ENCODE measurements at places on chromosomes 2 and 18. TPM values are rescaled to one million over a fixed set of nuclear protein-coding genes. Genes with fewer than 3 reads are reported as not detected.

DNA sequence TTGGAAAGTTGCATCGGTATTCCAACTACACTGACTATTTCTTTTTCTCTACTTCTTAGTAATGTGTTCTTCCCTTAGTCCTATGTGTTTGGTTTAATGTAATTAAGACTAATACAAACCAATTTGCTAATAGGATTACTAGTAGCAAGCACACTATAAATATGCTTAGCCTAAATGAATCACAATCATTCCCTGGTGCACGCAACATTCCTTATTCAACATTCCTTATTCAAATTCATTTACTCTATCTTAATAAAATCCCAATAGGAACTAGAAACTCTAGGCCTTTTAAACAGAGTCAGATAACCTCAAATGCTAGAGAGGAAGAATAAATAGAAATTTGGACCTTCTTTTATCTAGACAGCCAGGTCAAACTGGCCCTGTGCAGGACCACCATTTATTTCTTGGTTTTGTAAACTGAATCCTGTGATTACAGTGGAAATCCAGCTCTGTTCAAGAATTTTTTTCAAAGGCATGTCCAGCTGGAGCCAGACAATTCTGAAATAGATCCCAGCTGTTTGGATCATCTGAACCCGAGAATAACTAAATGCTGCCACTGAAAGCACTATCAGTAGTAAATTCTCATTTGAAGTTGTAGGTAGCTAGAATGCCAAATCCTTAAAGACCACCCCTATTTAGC lies 103.1 kb downstream of the PPP1R1C start:
- DNase-seq = no peak

The SPAST gene
- 37.6 TPM for total RNA-seq

The SELENOI gene
- 19.0 TPM for total RNA-seq

The COL4A3 gene
- total RNA-seq = not detected

DNA sequence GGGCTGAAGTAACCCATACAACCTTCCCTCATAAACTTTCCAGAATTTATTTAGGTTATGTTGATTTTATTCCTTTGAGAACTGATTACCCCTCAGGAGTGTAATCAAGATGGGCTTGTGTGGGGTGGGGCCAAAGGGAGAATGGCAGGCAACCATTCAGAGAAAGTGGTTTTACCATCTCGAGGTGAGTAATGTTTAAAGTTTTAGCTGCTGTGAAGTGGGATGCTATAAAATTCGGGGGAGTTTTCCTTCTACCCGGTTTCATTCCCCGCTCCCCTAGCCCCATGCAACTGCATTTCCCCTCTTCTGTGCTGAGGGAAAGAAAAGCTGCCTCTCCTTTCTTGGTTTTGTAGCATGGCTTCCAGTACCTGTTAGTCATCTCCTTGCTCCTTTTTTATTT lies 34.7 kb downstream of the MAP4K4 start:
- DNase-seq = no peak

The SPHKAP gene
- not detected for total RNA-seq

- DNase-seq = no peak
Observed at GRCh38 chr2:122156176-122156890, 400.9 kb downstream of the TSN start.

GRCh38 chr18:55455938-55456337 lies 132.1 kb downstream of the TCF4 start:
- DNase-seq = no peak

DNA sequence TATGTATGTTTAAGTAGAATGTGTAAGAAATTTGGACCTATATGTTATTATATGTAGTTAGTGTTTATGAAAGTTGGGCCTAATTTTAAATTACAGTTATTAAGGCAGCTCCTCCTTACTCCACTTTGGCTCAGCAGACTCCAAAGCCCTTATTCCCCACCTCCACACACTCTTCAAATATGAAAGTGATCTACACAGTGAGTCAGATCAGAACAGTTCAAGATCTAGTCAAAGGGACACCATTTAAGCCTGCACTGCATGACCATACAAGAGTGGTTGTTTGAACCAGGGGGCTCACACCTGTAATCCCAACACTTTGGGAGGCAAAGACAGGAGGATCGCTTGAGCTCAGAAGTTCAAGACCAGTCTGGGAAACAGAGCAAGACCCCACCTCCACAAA lies 21.2 kb upstream of the PMAIP1 start:
- no peak for DNase-seq

GRCh38 chr2:67923696-67924095 lies 139.1 kb downstream of the C1D start:
- DNase-seq = no peak

The PLCL1 gene
- not detected for total RNA-seq

- DNase-seq = no peak
Observed at GRCh38 chr2:120556911-120557310, 178.8 kb upstream of the GLI2 start.

DNA sequence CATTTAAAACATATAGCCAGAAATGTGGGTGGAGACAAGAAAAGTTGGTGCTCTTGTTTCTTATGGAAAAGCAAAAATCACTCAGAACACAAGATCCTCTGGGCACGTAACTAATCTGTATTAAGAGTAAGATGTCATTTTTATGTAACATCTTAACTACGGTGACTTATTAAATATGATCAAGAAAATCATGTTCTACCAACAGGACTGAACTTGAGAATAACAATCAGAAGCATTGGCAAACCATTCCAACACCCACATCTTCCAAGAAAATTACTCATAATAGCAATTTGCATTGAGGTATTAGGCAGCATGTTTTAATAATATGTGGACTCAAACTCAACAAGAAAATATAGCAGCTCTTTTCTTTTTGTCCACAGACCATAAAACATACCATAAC lies 21.6 kb downstream of the MAP2 start:
- DNase-seq = no peak

DNA sequence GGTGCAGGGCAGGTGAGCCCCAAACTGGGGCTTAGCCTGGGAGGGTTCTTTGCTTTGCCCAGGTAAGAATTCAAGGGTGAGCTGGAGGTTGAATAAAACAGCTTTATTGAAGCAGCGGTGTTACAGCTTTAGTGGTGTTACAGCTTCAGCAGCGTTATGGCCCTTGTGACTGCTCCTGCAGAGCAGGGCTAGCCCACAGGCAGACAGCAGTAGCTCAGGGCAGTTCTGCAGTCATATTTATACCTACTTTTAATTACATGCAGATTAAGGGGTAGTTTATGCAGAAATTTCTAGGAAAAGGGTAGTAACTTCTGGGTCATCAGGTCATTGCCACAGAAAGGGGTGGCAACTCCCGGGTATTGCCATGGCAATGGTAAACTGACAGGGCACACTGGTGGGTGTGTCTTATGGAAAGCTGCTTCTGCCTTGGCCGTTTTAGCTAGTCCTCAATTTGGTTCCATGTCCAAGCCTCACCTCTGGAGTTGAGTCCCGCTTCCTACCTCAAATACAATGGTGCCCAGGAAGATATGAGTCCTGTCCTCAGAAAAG lies 78.2 kb downstream of the THNSL2 start:
- no peak for DNase-seq

DNA sequence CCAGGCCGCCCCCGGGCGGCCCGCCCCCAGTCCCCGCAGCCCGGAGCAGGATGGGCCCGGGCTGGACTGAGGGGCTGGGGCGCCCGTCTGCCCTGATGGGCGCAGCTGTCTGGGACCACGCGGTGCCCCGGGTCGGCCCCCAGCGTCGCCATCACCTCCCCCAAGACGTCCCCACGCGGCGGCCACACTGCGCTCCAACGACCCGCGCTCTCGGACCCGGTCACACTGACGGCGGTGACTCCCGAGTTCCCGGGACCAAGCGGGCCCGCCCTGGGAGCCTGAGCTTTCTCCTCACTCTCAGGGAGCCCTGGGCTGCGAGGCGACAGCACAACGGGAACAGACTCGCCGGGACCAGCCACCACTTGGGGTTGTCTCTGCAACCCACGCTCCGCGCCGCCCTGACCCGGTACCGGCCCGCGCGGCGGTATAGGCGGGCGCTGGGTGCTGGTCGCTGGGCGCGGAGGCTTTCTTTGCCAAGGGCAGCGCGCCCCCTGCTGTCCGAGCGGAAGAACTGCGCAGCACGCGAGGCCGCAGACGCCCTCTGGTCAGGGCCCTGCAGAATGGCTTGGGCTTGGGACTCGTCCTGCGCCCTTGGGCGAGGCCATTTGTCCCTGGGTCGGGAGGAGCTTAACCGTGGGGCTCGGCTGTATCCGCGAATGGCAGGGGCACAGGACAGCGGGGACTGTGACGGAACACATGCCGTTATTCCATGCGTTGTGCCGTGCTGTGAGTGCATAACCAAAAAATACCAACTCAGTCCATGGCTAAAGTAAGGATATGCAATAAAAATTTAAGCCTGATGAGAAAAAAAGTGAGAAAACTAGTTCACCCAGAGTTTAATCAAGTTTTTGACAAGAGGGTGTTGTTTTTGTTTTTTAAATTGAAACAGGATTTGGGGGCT lies 54.8 kb upstream of the ANKRD62 start:
- DNase-seq = peak; percentile 55

Data from A172 (cell line).